Right atrium auricular region (tissue), 2 donors: ENCODE measurements at places on chromosomes 1 and 21. TPM values are rescaled to one million over a fixed set of nuclear protein-coding genes. Genes with fewer than 3 reads are reported as not detected.

DNA sequence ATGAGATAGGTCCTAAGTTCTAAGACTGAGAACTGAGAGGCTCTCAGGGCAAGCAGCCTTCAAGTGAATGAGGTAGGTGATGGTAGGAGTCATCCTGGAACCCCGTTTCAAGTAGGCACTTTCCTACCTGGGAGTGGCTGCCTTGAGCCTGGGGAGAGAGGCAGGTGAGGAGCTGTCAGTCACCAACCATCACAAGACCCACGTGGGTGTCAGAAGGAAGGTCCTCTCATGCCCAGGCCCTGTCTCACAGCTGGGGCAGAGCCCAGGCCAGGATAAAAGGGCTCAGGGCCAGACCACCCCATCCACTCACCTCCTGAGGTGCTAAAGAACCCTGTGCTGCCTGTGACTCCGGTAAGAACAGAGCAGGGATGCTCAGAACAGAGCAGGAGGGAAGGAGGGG is at the start of gene LCE1D:
Gene LCE1D, plus strand, starts transcription at position 301 of the 400 bp plus-strand sequence. CDS start 1,074 bp downstream, outside the sequence.
- no peak for DNase-seq

DNA sequence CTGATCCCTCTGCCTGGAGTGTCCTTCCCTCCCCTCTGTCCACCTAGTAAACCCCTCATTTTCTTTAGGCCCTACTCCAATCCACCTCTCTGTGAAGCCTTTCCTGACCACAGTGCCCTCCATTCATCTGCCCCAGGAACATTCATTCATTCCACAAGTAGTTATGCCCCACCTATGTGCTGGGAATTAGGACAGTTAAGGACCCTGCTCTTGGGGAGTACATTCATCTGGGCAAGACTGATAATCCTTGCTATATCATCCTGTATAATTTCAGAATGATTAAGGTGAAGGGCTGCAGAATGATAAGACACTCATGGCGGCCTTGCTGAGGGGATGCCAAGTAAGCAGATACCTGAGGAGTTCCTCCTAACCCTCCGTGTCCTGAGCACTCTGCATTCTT is 10.3 kb upstream of the FAM20B start:
- DNase-seq: no peak

DNA sequence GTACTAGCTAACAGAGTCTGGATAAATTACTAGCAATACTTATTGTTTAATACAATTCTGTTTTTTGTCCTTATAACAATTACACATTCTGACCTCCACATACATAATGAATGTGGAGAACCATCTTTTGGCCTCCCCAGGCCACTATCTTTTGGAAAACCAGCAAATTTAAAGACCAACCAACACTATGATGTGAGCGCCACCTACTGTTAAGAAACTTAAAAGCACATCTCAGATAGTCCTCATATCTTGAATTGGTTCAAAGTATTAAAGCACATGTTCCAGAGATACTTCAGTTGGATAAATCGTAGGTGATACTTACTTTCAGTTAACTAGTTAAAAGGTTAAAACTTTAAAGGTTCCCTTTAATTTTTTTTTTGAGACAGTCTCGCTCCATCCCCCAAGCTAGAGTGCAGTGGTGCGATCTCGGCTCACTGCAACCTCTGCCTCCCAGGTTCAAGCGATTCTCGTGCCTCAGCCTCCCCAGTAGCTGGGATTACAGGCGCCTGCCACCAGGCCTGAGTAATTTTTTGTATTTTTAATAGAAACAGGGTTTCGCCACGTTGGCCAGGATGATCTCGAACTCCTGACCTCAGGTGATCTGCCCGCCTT is 29.3 kb upstream of the USP1 start:
- no peak for DNase-seq

GRCh38 chr1:170985406-170985805 is 50.1 kb downstream of the MROH9 start:
- no peak for DNase-seq

MMP23B gene
- 26.9 TPM for total RNA-seq
